ENCODE measurements at places on chromosomes 12 and 14.
A peak's percentile ranks its signal among the peaks of the same experiment; 100 is the strongest.

DNA sequence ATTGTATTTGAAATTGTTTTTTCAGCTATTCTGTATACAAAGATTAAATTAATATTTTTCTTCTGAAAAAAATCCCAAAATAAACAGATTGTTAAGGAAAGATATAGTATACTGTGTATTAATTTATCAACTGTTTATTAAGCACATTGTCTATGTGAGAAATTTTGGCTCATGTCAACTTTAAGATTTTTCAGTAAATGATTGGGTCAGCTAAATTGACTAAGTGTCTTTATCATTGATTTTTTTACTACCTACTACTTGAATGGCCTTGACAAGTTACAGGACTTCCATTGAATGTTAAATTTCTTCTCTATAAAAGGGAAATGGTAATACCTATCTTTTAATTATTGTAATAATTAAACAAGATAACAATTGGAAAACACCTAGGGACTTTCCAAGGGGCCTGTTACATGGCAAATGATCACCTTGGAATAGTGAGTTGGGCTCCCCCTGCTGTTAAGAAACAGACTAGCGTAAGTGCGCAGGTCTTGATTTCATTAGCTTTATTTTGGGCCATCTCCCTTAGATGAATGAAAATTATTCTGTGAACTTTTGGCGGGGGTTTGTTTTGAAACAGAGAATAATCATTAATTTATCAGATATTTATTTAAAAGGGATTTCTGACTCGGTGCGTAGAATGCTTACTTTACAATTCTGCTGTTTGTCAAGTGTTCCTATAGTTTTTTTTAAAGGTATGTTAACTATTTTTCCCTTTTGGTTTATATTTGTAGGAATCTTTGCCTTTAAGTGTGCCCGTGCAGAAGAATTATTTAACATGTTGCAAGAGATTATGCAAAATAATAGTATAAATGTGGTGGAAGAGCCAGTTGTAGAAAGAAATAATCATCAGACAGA, 14.5 kb upstream of the CCT2 start:
- DNase-seq: peak; percentile 31

DNA sequence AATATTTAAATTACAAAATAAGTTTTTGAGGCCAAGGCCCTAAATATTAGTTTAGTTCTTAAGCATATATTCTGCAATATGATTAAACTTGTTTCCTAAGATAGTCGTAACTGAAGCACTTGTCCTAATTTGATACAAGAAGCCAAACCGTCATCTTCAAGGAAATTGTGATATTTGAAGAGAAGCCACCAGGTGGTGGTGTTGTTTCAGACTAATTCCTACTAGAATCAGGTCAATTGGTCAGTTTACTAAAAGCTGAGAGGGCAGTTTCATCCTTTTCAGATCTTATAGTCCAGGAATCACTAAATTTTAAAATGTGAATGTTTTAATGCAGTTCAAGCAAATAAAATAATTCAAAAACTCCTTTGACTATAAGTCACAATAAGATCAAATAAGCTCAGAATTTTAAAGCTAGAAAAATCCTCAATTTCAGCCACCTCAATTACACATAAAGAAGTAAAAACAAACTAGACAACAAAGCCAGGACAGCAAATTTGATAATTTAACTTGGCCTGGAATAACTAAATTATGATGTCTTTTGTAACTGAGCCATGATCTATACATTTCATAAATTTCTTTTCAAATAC, 7.1 kb upstream of the ARL1 start:
- no peak for DNase-seq

GRCh38 chr12:3496957-3497356, 6.0 kb downstream of the PRMT8 start:
- DNase-seq: no peak

DNA sequence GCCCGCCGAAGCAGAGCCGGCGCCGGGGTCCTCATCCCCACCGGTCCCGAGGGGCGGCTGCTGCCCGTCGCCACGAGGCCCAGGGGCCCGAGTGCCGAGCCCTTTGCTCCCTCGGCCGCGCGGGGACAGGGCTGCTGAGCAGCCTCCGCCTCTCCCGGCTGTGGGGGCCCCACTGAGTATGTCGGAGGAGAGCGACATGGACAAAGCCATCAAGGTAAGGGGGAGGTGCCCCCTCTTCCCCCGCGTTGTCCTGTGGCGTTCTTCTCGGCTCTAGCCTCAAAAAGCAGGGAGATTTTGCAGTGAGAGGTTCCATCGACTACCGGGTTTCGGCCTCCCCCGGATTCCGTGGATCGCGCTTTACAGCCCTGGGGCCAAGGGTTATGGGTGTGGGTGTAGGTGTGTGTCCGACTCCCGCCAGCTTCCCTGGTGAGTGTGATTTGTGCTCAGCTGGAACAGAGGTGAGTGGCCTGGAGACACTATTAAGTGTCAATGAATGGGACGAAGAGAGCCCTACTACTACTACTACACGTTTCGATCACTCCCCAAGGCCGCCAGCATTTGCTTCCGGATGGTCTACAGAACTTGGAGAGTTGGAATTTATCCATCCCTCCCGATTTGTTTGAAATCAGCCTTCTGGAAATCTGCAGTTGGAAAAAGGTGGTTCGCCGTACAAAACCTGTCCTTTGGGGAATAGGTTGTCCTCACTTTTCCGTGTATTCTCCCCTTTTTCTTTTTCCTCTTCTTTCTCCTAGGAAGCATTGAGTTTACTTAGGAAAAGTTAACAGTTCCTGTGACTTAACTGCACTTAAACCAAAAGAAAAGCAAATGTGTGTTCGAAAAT, 748 bp downstream of the MAPKAPK5 start:
- no peak for DNase-seq

DNA sequence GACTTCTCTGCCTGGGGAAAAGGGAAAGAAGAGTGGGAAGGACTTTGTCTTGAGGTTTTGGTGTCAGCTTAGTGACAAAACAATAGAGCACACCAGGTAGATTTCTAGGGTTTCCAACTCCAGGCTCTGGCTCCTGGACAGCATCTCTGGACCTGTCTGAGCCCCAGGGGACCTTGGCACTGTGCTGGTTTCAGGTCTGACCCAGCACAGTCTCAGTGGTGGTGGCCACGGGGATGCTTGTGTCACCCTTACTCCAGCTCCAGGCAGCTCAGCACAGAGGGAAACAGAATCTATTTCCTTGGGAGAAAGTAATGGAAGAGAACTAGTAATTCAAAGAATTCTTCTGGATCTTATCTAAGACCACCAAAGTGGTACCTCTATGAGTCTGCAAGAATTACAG, 11.1 kb upstream of the CKAP4 start:
- no peak for DNase-seq
